ENCODE measurements at places on chromosomes 7 and 10.

- no peak for DNase-seq
Measured at GRCh38 chr7:26034391-26034790, 117.6 kb upstream of the NFE2L3 start.

DNA sequence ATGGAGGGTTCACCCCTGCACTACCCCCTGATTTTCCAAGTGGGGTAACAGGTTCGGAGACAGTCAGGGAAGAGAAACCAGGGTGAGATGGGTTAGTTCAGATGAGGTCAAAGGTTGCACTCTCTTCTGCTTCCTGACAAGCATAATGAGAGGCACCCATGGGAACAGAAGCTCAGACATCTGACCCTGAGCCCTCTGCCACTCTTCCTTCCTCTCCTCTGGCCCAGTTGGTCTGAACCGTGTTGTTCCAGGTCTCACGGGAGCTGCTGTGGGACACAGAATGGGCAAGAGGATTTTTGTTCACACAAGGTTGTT is 38.4 kb downstream of the DNAJB12 start:
- no peak for DNase-seq

DNA sequence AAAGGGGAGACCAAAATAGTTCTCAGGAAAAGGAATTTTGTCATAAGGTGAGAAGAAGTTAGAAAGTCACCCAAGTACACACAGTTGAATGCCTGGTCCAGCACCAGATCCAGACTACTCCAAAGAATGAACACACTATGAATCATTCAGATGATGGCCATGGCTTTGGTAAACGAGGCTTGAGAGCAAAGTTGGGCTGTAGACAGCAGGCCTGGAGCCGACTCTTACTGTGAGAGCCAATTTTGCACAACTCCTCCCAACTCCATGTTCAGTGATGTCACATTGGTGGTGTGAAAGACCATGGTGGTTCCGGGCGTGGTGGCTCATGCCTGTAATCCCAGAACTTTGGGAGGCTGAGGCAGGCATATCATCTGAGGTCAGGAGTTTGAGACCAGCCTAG is 131.6 kb downstream of the PKD1L1 start:
- DNase-seq: no peak

- peak; percentile 90 for DNase-seq
Measured at GRCh38 chr7:100583132-100584053, 2.5 kb downstream of the LRCH4 start.

GRCh38 chr7:122919643-122920181 is 33.5 kb upstream of the CADPS2 start:
- no peak for DNase-seq

- DNase-seq: no peak
Measured at GRCh38 chr7:157043745-157044144, 33.3 kb upstream of the MNX1 start.

- no peak for DNase-seq
Measured at GRCh38 chr7:148026713-148027112, 563.9 kb upstream of the C7orf33 start.

GRCh38 chr7:11343818-11344413 is 370.2 kb downstream of the PHF14 start:
- no peak for DNase-seq

GRCh38 chr7:115340828-115341227 is 418.9 kb downstream of the MDFIC start:
- DNase-seq: no peak

DNA sequence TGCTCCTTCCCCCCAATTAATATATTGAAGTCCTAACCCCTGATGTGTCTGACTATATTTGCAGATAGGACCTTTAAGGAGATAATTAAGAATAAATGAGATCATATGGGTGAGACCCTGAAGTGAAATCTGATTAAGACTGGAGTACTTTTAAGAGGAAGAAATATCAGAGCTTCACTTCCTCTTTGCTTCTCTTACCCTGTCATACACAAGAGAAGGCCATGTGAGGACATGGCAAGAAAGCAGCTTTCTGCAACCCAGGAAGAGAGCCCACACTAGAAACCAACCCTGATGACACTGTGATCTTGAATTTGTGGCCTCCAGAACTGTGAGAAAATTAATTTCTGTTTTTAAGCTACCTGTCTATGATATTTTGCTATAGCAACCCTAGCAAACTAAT is 44.2 kb downstream of the JMJD1C start:
- no peak for DNase-seq

DNA sequence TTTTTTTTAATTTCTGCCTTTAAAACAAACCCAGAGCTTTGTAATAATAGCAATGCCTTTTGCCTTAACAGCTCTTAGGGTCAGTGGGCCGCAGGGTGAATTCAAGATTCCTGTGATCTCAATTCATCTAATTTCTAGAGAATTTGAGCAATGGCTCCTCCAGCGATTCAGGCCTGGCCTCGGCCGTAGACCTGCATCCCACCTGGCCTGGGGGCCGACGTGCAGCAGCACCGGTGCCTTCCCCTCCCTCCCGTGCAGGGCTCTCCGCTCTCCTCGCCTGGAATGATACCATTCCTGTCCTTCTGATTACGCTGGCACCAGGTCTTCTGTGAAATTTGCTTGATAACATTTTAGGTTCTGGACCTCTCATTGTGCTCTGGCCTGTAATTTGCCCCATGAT is 172.5 kb downstream of the ADARB2 start:
- DNase-seq: no peak

- peak; percentile 68 for DNase-seq
Measured at GRCh38 chr7:73701357-73701995, 18.0 kb downstream of the STX1A start.

DNA sequence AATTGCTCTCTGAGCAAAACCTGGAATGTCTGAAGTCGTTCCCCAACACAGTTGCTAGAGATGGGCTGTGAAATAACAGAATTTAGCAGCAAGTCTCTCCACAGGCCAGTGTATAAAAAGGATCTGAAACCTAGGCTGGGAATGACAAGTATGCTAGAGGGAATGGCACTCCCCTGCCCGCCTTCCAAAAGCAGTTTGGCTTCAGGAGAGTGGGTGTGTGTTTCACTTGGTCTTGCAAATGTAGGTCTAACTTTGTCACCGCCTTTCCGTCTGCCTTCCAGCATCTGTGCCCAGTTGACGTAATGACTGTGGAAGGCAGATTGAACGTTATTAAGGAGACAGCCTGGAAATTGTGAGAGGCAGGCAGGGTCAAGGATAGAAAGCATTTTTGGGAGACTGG is 18.0 kb upstream of the MTURN start:
- no peak for DNase-seq

DNA sequence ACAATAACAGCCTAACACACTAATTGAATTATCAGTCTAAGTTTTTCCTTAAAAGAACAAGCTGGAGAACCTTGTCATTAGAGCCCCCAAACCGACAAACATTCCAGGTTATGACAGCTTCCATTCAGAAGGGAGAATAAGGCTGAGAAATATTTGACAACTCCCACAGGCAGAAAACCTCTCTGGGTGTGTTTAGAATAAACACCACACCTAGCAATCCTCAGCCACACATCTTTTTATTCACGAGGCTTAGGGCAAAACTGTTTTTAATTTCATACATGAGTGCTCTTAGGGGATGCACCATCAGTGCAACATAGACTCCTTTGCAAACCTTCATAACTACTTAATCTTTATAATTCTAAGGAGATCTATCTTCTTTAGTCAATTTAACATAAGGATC is 24.2 kb downstream of the STN1 start:
- no peak for DNase-seq

DNA sequence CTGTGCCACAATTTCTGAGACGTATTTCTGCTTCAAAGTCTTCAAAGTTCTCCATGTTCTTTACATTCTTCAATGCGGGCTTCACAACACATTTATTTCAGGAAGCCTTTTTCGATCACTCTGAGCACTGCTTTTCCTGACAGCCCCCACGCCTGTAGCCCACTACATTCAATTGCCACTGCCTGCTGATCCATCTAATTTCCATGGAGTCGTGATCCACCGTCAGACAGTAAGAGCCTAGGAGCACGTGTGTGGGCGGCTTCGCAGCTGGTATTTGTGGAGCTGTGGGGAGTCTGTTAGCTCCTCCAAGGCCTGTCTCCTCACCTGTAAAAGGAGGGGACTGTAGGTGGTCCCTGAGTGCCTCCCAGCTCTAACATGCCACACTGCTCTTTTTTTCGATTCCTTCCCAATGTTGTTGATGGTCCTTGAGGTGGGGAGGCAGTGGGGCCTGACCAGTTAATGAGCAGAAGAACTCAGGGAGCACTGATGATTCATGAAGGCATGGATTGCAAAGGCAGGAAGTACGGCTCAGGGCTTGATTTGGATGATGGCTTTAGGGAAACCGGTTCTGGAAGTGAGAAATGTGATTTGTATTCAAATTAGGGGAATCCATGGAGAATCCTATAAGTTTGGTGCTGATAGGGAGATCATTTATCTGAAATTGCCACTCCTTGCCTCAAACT is 401.1 kb upstream of the PODXL start:
- no peak for DNase-seq

GRCh38 chr10:9635691-9636090 is 1382.0 kb upstream of the CELF2 start:
- no peak for DNase-seq

DNA sequence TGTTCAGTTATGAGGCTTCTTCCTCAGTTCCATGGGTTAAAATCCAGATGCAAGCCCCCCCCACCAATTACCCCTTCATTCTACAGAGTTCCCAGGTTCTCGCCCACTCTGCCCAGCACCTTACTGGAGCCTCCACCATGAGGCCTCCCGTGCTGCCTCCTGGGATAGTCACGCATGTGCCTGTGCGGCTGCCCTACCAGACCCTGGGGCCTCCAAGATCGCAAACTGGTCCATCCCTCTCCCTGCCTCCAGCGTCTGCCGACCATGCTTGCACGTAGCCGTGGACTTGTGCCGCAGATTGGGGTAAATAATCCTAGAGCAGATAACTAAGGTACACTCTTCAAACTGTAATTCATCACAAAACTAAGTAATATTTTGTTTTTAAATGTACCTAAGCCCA is 611.2 kb downstream of the PTPRN2 start:
- DNase-seq: no peak

DNA sequence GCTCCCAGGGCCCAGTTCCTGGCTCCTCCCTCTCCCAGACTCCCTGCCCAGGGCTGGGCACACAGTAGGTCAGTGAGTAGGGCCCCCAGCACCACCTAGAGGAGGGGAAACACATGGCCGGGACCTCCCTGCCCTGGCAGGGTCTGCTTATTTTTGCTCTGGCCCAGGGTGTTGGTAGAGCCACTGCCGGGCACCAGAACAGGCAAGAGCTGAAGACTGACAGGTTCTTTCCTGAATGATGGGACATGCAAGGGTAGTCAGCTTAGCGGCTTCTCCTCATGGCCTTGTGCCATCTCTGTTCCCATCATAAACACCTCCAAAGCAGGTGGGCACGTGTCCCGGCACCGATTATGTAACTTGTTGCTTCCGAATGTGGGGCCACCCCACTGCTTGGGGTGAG is 86.5 kb downstream of the NEURL1 start:
- no peak for DNase-seq

- no peak for DNase-seq
Measured at GRCh38 chr10:90988802-90989201, 67.9 kb upstream of the ANKRD1 start.

DNA sequence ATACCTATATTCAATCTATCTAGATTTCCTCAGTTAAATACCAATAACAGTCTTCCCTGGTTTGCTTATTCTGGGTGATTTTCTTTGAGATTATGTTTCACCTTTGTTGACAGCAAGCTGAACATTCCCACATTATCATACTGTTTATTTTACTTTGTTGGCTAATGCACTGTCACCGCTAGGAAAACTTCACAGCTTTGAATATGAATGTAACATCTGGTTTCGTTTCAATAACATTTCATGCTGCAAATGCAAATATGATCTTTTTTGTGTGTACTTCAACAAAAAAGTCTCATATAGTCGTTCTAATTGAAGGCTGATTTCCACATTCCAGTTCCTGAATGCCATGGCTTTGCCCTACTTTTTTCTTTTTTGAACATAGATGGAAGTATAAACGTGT is 946.3 kb upstream of the GHITM start:
- no peak for DNase-seq

DNA sequence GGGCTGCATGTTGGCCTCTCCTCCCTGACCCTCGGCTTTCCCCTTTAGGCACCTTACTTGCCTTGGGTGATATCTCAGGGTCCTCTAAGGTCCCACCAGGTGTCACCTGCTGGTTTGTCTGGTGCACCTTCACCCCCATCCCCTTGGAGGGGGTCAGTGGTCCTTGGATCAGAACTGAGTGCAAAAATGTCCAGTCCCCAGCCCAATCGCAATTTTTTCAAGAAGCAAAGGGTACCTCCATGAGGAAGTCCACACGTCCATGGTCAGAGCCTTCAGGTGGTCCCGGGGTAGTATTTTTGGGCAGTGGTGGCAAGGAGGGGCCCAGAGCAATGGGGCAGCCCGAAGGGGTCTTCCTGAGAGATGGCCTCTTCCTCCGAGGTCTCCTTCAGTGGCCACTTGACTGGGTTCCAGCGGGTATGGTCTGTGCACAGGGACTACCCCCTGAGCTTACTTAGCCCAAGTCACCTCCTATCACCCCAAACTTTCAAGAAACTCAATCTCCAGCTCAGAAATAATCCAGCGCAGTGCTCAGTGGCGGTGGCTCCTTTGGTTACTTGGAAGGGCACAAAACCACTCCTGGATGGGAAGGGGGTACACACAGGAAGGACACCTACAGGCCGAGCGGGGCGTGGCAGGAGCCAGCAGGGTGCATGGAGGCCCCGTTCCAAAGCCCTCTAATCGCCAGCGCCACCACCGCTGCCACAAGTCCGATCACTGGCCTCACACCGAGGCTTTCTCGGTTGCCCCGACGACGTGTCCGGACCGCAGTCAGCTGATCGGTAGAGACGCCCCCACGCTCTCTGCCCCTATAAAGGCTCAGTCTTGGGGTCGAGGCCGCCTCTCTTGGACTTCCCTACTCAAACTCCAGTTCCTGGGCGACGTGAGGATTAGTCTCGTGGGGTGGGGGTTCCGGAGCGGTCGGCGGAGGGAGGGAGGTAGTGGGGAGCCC is 4.5 kb downstream of the SAP25 start:
- peak; percentile 73 for DNase-seq

GRCh38 chr7:34772296-34772938 is 114.4 kb downstream of the NPSR1 start:
- no peak for DNase-seq

DNA sequence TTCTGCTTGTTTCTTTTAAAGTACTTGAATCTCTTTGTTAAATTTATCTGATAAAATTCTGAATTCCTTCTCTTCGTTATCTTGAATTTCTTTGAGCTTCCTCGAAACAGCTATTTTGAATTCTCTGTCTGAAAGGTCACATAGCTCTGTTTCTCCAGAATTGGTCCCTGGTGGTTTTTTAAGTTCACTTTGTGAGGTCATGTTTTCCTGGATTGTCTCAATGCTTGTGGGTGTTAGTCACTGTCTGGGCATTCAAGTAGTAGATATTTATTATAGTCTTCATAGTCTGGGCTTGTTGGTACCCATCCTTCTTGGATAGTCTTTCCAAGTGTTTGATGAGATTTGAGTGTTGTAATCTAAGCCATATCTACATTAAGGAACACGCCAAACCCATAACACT is 1060.6 kb downstream of the LRMDA start:
- DNase-seq: no peak

Data from Right ventricle myocardium inferior (tissue), 1 donor.